ENCODE measurements at places on chromosomes 2 and 18.

DNA sequence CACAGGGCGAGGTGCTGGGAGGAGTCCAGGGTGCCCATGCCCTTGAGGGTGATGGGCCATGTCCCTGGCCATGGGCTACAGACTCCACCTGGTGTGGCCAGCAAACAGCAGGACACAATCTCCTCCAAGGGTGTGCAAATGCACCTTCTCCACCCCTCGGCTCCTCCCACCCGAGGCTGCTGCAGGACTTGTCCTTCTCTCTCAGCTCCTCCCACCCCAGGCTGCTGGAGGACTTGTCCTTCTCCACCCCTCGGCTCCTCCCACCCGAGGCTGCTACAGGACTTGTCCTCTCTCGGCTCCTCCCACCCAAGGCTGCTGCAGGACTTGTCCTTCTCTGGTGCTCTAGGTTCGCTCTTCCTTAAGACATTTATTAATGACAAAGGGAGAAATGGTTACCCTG, 57.3 kb upstream of the SNTG2 start:
- DNase-seq: no peak

DNA sequence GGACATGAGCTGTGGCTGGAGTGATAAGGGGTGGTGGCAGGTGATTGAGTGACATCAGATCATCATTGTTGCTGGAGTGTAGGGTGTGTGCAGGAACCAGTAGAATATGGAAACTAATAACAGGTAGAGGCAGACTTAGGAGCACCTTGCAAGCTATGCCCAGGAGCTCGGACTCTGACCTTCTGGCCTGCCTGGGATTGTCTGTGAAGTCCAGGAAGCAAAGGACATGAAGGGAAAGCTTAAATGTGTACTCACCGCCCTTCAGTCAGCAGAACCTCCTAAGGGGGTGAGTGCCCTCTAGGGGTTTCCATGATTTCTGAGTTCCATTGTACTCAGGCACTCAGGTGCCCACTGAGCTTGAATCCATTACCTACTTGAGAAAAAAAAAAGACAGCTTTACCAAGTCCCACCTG, 104.2 kb downstream of the CRIM1 start:
- no peak for DNase-seq

GRCh38 chr2:74552914-74553811, 579 bp downstream of the LOXL3 start:
- no peak for DNase-seq

DNA sequence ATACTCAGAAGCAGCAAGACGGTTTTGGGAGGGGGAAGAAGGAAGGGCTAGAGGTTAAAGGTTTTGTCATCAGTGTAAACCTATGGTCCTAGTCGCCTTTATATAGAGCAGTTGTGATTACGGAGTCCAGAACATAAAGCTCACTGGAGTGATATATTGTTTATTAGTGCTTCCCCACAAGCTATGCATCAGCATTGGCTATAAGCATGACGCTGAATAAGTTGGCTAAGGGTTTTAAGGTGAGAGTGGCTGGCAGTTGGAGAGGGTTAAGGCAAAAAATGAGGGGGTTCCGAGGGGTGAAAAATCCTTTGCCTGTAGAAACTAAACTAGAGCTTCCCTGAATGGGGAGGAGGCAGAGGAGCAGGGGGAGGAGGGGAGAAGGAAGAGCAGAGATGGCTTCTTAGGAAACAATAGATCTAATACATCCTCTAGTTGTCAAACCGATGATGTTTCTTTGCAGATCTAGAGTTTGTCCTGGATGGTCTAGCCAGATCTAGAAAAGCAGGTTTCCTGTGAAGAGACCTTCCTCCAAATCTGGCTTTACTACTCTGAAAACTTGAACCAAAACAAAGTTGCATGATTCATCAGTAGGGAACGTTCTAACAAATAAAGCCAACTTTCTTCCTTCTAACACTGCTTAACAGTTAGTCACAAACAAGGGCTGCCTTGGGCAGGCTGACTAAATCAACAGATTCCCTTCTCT, 2.5 kb downstream of the KLF7 start:
- DNase-seq: no peak

DNA sequence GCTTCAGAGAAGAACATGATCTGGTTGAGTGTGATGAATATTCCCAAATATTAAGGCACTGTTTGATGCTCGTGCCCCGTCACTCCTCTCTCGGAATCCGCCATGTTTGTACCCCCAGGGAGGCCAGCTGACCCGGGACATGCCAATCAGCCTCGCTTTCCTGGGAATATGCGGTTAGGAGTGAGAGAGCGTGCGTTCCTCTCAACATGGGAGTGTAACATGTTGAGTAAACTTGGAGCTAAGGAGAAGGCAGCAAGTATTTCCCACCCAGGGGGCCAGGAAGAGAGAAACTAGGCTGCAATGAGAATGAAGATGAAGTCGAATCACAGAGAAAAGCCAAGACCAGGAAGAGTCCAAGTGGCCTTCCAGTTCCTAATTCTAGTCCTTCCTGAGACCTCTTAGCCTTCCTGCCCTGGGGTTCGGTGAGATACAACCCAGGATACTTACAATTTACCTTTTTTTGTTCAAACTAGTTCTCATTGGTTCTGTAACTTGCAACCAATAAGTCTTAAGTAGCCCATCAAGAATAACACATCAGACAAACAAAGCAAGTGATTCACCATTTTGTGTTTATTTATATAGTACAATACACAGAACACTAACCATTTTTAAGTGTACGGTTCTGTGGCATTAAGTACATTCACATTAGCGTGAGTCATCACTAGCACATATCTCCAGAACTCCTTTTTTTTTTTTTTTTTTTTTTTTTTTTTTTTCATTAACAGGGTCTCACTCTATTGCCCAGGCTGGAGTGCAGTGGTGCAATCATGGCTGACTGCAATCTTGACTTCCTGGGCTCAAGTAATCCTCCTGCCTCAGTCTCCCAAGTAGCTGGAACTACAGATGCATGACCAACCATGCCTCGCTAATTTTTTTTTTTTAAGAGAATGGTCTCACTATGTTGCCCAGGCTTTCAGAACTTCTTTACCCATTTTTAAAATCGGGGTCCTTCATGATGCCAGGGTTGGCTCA, 36.4 kb upstream of the SLC1A4 start:
- no peak for DNase-seq

DNA sequence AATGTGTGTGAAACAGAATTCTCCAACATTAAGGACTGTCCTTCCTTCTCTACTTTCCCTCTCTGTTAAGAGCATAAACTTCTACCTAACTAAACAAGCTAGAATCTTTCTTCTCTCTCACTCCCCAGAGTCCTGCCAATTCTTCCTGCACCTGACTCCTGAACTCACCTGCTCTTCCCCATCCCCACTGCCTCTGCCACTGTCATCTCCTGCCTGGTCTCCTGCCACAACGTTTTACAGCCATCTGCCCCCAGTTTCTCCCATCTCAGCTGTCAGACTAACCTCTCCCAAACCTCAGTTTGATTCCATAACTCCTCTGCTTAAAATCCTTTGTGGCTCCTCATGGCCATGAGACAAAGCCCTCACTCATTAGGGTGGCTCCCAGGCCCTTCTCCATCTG, 288.3 kb upstream of the FBXO11 start:
- DNase-seq: no peak

GRCh38 chr2:7468955-7469354, 551.7 kb downstream of the RNF144A start:
- DNase-seq: no peak

DNA sequence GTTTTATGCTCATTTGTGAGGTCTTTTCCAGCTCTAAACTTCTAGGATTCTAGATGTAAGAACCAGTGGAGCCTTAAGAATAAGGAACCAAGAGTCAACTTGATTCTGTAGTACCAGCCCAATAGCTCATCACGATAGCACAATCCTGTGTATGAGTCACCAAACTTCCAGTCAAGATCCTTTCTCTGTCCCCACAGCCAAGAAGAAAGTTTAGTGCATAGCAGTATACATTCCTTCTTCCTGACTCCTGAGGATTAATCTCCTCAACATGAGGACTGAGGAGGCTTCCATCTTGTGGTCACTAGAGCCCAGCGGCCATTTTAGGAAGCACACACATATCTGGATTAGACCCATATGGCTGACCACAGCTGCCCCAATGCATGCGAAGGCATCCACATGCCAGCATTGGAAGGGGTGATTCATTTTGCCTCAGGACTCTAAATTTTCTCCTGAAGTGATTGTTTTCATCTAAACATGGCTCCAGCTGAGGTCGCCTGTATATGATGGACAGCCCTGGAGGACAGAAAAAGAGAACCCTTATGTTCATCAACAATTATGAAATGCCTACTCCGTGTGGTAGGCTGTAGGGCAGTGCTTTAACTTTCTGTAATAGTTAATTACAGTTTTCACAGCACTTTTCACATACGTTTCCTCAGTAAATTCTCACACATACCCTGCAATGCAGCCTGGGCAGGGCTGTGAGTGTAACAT, 53.5 kb downstream of the RASGRP3 start:
- DNase-seq: no peak

DNA sequence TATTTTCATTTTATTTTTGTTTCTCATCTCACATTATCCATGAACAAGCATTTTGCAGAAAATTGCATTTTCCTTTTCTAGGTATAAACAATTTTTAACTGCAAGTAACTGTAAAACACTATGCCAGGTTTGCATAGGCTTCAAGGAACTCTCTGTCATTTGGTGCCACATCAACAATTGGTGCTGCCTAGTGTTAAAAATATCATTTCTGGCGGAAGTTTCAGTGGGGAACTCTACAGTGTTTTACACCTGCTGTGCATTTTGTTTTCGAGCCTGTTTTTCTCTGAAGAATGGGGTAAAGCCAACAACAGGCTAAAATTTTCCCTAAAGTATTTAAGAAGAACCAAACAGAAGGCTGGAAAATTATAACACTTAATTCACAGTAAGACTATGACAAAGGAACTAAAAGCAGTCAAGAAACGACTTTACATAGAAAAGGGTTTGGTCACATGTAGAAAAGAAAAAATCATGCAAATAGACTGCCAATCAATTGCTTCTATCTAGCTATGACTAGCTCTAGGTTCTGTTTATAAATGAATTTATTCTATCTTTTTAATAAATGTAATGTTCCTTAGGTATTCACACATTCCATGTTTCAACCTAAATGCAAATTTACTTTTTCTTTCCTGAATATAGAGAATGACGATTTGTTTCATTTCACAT, 21.4 kb upstream of the FRZB start:
- DNase-seq: no peak

DNA sequence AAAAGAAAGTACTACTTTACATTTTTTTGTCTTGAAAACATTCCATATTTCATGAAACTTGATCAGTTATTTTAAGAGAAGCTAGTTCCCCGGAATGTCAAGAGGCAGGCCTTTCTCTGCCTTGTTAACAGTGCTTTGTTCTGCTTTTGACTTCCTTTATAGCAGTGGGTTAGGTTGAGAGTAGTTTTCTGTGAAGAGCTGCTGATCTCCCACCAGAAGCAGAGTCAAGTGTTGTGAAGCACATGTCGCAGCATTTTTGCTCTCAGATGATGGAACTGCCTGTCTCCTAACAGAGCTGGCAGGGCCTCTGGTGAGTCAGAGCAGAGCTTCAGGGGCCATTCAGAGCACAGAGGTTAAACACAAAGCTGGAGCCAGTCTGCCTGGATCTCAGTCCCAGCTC, 871.8 kb downstream of the SLC4A3 start:
- no peak for DNase-seq
